ENCODE measurements at places on chromosomes 16 and 17.
A peak's percentile ranks its signal among the peaks of the same experiment; 100 is the strongest.

DNA sequence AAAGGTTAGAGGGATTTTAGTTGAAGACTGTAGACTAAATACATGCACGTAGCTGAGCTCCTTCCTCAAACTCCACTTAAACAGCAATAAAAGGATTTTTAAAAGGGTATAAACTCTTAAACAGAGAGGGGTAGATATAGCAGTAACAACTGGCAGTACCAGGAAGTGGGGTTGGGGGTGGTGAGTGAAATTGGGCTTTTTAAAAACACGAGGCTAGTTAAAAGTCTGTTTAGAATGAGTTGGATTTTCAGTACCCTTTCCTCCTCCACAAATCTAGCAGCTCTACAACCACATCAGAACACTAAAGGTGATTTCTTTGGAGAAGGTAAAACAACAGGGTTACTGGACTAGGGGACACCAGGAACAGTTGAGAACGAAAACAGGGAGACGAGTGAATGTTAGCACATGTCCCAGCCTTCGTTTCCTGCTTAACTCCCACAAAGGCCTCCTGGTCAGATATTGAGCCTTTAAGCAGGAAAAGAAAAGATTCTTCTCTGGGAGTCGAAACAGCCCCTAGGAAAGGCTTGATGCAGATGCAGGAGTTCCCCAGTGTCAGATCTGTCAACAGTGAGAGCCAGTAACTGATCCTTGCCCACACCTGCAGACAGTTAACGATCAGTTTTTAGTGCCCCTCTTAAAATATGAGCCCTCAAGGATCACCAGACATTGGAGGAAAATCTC is 13.8 kb downstream of the NETO2 start:
- no peak for DNase-seq

DNA sequence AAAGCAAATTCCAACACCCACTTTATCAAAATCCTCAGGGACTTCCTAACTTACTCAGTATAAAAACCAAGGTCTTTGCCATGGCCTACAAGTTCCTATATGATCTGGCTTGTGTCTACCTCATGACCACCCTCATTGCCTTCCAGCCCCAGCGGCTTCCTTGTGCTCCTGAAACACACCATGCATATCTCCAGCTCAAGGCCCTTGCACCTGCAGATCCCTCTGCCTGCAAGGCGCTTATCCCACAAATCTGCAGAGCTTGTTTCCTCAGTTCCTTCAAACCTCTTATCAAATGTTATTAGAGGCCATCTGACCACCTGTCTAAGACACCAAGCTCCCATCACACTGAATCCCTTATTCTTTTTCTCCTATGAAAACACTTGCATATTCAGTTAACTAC is 2.6 kb downstream of the BBS2 start:
- DNase-seq, result no peak

DNA sequence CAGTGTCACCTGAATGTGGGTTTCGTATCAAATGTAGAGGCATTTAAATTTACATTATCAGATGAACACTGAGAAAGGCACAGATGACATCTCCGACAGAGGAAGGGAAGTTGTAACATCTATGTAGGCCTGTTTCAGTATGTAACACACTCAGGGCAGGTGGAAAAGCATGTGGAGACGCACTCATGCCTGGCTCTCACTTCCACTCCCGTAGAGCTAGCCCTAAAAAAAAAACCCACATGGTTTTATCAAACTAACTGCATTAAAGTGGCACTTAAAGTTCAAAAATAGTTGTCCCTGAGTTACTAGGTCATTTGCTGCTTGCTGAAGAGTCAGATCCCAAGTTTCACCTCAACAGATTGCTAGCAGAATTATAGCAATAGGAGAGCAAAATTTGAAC is 6.1 kb upstream of the ANKFY1 start:
- DNase-seq, result no peak

- no peak for DNase-seq
Observed at GRCh38 chr17:50766222-50767023, 895 bp downstream of the ANKRD40CL start.

DNA sequence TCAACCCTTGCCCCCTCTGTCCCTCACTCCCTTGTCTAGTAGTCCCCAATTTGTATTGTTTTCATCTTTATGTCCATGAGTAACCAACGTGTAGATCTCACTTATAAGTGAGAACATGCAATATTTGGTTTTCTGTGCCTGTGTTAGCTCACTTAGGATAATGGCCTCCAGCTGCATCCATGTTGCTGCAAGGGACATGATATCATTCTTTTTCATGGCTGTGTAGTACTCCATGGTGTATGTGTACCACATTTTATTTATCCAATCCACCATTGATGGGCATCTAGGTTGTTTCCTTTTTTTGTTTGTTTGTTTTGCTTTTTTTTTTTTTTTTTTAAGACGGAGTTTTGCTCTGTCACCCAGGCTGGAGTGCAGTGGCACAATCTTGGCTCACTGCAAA is 63.0 kb upstream of the HS3ST4 start:
- no peak for DNase-seq

GRCh38 chr17:4725646-4726310 is 5.5 kb upstream of the MED11 start:
- no peak for DNase-seq

DNA sequence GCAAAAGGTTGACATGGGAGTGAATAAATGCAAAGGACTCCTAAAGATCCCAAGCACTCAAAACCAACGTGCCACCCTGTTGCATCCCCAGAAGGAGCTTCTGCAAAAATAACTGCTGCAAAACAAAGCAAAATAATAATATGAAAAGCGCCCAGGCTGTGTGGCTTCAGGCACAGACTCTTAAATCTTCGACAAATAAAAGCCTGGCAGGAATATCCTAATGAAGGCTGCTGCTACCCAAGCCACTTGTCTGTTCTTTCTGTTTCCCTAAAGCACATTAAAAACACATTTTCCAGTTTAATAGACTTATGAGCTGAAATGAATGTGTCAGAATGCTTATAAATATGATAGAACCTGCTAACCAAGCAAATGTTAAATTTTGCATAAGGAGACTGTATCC is 154.0 kb downstream of the SLC39A11 start:
- no peak for DNase-seq

DNA sequence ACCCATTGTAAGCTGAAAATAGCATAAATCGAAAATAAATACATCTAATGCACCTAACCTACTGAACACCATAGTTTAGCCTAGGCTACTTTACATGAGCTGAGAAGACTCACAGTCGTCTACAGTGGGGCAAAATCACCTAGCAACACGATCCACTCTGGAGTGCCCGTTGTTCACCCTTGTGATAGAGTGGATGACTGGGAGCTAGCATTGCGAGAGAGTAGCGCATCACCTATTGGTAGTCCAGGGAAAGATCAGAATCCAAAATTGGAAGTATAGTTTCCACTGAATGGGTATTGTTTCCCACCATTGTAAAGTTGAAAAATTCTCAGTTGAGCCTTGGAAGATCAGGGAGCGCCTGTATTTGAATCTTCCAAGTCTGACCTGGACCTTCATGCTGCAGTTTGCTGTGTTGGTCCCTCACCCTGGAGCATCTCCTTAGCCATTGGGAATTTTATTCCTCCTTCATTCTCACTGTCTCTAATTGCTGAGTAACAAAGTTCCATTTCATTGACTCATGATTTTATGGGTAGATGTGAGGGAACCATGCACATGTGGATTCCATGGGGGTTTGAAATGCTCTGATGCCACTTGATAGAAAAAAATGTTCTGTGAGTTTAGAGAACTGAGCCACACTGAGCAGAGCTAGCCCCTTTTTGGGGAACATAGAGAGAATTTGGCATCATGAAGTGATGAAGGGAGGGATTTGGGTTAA is 19.6 kb downstream of the AKAP1 start:
- DNase-seq, result peak; percentile 44

- DNase-seq, result no peak
Observed at GRCh38 chr16:8943966-8944759, 19.5 kb downstream of the USP7 start.

DNA sequence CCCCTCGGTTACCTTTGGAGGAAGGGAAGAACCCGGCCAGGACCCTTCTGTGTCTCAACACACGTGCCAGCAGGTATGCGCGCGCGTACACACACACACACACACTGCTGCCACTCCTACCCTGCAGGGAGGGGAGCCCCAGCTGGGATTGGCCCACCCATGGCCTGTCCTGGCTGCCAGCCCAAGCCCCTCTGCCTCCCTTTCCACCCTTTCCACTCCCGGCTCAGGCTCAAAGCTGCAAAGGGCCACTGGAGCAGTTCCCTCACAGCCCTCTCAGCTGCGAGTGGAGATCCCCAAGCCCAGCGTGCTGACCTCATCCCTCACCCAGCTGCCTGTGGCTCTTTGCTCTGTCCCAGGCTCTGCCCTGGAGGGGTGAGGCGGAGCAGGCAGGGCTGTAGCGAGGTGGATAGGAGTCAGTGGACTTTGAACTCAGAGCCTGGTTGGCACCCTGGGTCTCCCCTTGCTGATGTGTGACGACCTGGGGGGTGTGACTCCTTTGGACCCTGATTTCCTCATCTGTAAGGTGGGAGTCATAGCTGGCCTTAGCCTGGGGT is 14.5 kb downstream of the KIF19 start:
- DNase-seq, result no peak

DNA sequence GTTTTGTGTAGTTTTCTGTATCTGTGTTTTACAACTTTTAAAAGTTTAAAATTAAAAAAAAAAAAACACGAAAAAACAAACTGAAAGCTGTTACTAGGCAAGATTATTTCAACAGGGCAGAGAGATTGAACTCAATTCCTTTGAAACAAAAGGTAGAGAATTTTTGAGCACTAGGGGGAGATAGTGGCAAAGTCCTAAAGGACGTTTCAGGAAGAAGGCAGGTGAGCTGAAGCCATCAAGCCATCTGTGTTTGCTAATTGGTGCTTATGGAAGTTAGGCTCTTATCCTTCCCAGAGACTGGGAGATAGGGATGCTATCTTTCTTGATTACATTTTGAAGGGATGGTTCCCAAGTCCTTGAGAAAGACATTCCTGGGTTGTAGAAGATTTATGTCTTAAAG is 70.6 kb upstream of the CLEC3A start:
- no peak for DNase-seq

- DNase-seq, result no peak
Observed at GRCh38 chr16:6382924-6383459, 949.7 kb upstream of the RBFOX1 start.

DNA sequence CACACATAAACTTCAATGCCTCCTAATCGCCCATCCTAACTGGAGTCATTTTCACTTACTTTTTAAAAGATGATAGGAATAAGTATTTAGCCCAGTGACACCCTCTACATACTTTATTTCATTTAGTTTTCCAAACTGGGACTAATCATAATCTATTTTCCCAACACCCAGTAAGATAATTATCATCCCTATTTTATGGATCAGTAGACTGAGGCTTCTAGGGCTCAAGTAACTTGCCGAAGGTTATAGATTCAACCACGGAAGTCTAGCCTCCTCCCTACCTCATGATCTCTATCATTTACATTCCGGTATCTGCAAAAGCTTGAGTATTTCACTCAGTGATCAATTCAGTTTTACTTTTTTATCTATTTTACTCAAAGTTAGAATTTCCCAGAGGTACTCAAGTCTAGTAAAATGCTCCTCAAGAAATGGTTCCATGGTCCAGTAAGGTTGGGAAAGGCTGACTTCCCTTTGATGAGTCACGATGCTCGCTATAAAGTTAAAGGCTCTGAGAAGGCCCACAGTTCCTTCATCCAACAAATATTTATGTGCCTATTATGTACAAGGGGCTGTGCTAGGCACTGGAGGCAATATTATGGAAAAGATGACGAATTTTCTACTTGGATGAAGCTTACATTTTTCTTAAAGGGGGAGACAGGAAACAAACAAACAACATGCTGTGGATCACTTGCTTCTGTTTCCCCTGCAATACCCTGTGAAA is 75.1 kb downstream of the TOX3 start:
- DNase-seq, result no peak

DNA sequence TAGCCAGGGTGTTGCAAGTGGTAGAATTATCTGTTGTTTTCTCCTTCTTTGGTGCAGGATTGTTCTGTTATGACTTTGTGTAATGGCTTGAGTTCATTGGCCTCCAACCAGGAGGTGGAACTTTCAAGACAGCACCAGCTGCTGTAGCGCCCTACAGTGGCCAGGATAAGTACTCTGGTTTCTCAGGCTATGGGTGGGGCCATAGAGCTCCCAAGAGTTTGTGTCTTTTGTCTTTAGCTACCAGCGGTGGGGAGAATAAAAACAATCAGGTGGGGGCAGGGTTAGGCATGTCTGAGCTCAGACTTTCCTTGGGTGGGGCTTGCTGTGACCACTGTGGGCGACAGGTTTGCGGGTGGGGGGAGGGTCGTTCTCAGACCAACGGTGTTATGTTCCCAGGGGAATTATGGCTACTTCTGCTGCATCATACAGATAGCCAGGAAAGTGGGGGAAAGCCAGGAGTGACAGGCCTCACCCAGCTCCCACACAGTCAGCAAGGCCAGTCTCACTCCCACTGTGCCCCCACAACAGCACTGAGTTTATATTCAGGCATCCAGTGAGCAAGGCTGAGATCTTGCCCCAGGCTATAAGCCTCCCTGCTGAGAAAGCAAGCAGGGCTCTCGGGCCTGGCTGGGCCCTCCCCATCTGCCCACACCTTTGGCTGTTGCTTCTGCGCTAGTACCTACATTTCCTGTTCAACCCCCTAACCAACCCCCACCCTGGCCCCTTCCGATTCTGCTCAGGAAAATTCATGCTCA is 15.4 kb downstream of the ABCA10 start:
- DNase-seq, result no peak

DNA sequence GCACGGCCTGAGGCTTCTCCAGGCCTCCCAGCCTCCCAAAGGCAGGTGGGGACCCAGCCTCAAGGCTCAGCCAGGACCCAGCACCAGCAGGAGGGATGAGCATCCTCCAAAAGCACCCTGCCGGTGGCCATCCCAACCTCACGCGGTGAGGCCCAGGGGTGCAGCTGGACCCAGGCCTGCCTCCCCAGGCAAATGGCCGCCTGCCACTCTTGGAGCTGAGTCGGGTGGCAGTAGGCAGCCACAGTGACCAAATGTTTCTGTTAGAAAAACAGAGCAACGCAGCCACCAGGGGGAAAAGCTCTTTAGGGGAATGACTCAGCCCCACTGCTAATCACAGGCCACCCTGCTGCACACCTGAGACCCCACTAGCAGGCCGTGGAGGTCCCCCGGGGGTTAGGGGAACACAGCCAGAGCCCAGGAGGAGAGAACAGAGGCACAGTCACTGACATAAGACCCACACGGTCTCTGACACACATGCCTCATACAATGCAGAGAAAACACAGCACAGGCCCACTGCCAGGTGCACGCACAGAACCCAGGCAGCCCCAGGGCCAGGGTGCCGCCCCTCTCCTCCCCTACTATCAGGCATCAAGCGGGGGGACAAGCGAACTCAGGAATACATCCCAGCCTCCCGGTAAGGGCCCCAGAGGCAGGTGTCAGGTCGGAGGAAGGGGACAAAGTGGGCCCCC is 12.4 kb downstream of the BCAR1 start:
- DNase-seq, result no peak

GRCh38 chr16:4514606-4515005 is 24.0 kb downstream of the CDIP1 start:
- no peak for DNase-seq

- no peak for DNase-seq
Observed at GRCh38 chr17:29458066-29458465, 67.9 kb downstream of the TAOK1 start.

DNA sequence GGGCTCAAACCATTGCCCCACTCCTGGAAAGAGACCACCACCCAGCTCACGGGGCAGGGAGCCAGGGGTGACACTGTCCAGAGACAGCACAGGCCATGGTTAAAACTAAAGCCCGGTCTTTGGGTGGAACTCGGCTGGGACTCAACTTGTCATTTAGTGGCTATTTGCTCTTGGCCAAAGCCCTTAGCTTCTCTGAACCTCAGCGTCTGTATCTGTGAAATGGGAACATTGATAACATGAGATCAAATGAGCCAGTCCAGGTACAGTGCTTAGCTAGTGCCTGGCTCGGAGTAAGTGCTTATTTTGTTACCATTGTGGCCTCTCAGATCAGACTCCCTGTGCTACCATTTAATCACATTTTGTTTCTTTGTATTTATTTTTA is 48.5 kb downstream of the RTN4RL1 start:
- DNase-seq, result no peak
